Sciatic nerve (tissue), 2 donors: ENCODE measurements at places on chromosomes 1 and 21.
A peak's percentile ranks its signal among the peaks of the same experiment; 100 is the strongest.

DNA sequence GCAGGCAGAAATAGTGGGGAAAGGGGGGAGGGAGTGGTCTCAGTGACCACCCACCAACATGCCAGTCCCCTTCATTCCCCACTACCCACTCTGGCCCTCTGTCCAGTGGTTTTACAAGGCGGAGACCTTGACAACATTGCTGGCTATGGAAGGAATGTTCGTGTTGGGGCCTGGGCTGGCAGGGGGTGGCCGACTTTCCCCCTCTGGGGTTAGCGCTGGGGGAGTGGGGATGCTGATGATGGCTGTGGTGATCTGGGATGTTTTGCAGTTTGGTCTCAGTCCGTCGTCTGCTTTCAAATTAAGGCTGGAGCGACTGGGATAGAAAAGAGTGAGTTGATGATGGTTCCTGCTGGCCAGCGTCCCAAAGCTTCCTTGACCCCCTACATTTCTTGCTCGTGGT, 20.3 kb downstream of the DDX20 start:
- no peak for DNase-seq

DNA sequence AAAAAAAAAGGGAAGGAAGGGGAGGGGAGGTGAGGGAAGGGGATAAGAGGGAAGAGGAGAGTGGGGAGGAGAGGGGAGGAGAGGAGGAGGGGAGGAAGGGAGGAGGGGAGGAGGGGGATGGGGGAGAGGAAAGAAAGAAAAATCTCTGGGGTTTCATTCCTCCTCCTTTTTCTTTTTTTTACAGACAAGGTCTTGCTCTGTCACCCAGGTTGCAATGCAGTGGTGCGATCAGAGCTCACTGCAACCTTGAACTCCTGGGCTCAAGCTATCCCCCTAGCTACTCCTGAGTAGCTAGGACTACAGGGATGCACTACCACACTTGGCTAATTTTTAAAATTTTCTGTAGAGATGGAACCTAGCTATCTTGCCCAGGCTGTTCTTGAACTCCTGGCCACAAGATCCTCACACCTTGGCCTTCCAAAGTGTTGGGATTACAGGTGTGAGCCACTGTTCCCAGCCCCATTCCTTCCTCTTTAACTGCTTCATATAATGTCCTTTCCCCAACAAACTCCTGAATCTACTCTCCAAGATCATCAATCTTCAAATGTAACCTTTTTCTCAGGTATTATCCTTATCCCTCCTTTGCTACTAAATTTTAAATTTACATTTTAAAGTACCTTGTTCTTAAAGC, 23.2 kb downstream of the GON4L start:
- DNase-seq = no peak

DNA sequence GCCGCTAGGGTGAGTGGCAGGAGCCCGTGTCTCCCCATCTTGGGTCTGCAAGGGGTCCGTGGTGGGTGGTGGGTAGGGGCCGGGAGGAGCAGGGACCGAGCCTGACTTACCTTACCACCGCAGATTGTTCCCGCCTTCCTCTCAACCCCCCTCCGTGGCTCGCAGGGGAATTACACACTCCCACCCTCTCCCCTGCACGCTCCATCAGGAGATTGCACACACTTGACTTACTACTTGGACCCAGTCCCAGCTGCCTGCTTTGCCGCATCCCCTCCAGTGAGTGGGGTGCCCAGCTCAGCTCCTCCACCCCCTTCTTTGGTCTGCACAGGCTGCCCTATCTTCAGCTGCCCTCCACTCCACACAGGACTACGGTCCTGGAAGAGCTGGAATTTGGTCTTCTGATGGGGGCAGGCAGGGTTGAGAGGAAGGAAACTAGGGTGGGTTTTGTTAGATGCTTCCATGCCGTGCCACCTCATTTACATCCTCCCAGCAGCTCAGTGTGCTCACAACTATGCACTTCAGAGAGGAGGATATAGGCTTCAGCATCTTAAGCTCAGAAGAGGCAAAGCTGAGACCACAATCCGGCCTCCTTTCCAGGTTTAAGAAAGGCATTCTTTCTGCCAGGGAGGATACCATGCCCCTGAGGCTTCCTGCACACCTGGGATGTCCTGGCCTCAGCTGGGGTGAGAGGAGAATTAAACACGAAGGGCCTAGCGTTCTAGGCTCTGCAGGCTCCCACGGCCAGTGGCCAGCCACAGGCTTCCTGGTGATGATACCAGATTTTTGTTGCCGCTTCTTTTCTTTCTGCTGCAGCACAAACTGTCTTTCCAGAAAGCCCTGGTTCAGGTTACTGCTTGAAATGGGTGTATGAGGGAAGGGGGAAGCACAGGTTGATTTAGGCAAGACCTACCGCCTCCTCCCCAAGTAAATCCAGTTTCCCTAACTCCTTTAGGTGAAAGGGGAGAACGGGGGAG, 2.3 kb downstream of the KCNC4 start:
- DNase-seq = no peak

GRCh38 chr1:201466492-201466891, 2.5 kb downstream of the PHLDA3 start:
- peak; percentile 74 for DNase-seq

GRCh38 chr1:173267453-173267945, 60.4 kb upstream of the TNFSF4 start:
- no peak for DNase-seq

- DNase-seq = no peak
Observed at GRCh38 chr1:214417545-214418210, 133.7 kb downstream of the PTPN14 start.

- DNase-seq = no peak
Observed at GRCh38 chr1:223750730-223751570, 38.6 kb downstream of the CAPN2 start.

DNA sequence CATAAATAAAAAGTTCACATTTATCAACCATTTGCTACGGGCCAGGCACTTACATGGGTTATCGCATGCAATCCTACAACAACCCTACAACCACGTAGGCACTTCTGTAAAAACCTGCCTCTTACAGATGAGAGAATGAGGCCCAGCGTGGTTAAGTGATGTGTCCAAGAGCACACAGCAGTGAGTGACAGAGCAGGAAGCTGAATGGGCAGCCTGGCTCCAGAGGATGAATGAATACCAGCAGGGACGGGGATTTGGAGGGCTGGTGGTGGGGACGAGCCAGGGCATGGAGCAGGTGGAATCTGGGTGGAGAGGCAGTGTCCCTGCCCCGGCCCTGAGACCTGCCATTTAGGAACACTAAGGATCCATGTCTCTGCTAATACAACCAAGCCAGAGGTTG, 35.5 kb downstream of the SYF2 start:
- no peak for DNase-seq

DNA sequence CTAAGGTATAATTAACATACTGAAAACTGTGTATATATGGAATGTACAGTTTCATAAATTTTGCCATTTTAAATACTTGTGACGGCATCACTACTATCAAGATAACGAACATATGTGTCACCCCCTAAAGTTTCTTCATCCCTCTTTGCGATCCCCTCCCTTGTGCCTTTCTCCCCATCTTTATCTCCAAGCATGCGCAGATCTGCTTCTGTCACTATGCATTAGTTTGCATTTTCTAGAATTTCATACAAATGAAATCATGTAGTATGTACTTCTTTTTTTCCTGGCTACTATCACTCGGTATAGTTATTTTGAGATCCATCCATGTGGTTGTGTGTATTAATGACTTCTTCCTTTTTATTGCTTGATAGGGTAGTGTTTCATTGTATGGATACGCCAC, 154.9 kb downstream of the ZNF648 start:
- DNase-seq = no peak

- DNase-seq = no peak
Observed at GRCh38 chr1:191905781-191906180, 252.5 kb upstream of the RGS18 start.

- no peak for DNase-seq
Observed at GRCh38 chr1:94676686-94677085, 135.1 kb upstream of the F3 start.

DNA sequence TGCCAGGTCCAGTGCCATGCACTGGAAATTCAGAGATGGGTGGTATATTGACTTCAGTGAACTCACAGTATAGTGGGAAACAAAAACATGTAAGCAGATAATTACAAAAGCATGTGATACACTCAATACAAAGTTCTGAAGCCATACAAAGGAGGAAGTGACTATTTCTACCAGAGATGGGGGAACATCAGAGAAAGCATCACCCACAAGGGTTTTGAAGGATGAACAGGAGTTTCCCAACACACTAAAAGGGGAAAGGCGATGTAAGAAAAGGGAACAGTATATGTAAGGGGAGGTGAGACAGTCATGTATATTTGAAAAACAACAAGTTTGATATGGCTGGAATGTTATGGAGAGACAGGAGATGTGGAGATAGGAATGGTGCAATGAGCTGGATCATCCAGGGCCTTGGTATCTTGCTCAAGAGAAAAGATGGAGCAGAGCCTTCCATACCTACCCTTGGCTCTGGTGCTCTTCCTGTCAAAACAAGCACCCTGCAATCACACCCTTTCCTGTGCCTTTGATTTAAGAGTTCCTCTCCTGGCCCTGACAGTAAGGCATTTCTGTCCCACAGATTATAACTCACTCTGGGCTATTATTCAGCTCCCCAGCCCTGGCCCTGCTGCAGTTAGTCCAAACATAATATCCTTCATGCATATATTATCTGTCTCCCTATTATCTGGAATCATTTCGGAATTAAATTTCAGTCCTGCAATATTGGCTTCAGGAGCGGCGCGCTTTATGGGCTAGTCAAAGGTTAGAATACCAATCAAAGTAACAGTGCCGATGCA, 60.5 kb downstream of the DMAP1 start:
- no peak for DNase-seq

DNA sequence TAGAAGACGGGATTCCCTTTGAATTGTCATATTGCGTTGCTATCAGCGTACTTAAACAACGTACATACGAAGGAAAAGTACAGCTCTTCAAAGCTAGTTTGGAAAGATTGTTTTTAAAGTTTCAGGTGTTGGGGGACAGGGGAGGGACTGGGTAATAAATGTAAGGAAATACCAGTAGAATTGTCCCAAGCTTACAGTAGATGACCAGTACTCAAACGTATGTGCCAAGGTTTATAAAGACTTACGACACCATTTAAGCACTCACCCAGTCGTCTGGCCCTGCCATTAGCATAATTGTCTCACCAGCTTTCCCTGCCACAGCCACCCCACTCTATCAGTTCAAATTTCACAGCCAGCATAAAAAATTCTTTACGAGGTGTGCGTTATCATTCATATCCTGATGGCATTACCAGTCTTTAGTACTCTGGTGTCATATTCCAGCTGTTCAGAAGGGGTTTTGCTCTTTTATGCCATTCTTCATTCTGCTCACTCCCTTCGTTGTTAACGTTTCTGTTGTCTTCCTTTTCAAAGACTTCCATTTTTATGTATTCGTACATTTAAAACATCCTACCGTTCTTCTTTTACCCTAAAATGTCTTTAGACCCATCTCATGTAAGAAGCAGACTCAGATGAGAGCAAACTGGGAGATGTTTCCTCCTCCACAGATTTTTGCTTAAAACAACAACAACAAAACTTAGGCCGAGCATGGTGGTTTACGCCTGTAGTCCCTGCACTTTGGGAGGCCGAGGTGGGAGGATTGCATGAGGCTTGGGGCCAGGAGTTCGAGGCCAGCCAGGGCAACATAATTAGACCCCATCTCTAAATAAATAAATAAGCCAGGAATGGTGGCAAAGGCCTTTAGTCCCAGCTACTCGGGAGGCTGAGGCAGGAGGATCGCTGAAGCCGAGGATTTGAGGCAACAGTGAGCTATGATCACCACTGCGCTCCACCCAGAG, 1.0 kb upstream of the HP1BP3 start:
- DNase-seq = no peak

DNA sequence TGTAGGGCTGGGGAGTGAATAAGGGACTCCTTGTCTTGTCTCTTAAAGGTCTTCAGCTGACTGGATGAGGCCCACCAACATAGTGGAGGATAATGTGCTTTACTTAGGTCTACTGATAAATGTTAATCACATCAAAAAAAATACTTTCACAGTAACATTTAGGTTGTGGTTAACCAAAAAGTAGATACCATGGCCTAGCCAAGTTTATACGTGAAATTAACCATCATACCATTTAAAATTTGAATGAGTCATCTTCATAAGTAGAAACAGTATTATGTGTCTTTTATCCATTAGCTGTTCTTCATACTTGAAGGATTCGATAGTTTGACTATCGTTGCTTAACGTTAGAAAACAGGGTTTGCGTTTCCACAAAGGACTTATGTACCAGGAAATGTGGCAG, 80.9 kb downstream of the MTR start:
- DNase-seq = no peak

GRCh38 chr1:39695016-39695415, 3.8 kb upstream of the HPCAL4 start:
- DNase-seq = no peak

- DNase-seq = no peak
Observed at GRCh38 chr1:198176179-198176578, 19.4 kb downstream of the NEK7 start.

GRCh38 chr21:27320868-27321267, 354.0 kb upstream of the ADAMTS5 start:
- DNase-seq = no peak

GRCh38 chr1:116309090-116309870, 63.8 kb upstream of the ATP1A1 start:
- no peak for DNase-seq

DNA sequence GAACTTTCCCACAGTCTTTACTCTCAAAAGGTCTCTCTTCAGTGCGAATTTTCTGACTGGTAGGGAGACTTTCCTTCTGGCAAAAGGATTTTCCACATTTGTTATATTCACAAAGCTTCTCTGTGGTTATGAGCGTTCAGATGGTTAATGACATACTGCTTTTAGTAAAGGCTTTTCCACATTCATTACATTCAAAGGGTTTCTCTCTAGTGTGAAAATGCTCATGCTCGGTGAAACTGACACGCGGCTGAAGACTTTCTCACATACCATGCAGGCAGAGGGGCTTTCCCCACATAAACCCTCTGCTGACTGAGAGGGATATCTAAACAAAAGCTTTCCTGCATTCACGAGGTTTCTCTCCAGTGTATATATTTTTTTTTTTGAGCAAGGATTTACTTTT, 9.9 kb upstream of the KLF18 start:
- no peak for DNase-seq

DNA sequence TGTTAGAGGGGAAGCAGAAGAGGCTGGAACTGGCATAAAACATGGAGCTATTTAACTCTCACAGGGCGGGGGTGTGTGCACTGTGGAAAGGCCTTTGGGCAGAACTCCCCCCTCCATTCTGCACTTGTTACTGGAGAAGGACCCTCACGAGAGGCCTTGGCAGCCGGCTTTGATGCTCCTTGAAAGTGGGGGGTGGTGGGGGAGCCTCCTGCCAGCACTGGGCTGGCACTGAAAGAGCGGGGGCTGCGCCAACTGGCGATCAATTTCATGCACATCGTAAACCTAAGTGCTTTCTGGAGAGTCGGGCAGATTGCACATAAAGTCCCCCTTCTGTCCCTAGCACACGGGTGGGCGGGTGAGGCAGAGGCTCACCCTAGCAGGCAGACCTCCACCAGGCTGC, 28.9 kb downstream of the FOXO6 start:
- DNase-seq = no peak
